Stimulated activated naive CD8-positive, alpha-beta T cell treated with anti-CD3 and anti-CD28 coated beads, Interleukin-15, amount 100 ng/mL, for 72 hours (primary cell): ENCODE measurements at places on chromosomes 5 and 9.

DNA sequence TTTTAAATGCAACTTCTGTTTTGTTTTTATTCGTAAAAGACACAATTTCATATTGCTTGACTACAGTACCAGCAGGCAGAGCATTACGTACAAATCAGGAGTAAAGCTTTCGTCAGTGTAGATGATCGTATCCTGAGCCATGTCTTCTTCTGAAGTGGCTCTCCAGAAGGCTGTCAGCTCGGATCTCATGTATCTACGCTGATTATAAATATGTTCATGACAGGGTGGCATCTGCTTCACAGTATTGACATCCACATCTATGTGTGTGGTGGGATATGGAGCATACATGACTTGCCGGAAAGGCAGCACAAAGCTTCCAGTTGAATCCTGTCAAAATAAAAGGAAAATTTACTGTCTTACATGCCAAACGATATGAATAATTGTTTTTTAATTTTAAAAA, 16.8 kb downstream of the C9orf72 start:
- no peak for DNase-seq

- no peak for DNase-seq
Measured at GRCh38 chr5:82285206-82285605, 7.1 kb upstream of the RPS23 start.

- DNase-seq, result no peak
Measured at GRCh38 chr9:135941288-135941995, 19.7 kb downstream of the UBAC1 start.

DNA sequence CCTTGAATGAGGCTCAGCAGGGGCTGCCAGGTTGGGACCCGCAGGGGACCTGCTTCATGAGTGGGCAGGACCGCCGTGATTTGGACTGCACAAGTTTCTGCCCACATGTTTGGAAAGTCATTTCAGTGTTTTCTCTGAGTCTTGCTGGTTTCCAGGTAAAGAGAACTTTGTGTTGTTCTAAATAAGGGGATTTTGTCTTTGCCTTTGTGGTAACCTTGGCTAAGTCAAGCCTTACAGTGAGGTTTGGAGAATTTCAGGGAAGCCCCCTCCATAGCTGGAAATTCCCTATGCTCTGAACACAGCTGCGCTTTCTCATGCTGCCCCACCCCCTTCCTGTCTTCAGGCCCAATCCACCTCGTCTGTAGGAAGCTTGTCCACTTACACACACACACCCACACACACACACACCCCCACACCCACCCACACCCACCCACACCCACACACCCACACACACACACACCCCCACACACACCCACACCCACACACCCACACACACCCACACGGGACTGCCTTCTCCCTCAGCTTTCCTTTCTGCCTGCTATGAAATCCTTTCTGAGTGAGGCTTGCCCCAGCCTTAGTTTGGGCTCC, 270.1 kb downstream of the HSPA4 start:
- peak; percentile 83 for DNase-seq

GRCh38 chr9:81374459-81375186, 314.7 kb downstream of the TLE1 start:
- DNase-seq, result no peak

DNA sequence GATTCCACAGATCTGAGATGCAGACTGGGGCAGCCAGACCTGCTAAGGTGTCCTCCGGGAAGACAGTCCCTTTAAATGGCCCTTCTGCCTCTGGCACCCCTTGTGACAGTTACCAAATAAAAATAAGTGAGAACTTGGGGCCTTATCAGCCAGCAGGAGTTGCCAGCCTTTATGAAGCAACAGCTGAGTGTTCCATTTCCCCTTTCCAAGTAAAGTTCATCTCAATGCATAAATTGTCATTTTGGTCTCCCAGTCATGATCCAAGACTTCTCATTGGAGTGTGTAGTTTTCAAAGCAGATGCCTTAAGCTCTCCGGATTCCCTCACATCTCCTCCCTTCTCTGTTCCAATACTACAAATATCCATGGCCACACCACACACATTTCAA, 4.1 kb downstream of the PTCH1 start:
- no peak for DNase-seq

GRCh38 chr9:981491-981898, 5.0 kb downstream of the DMRT3 start:
- DNase-seq, result no peak

- no peak for DNase-seq
Measured at GRCh38 chr5:123452401-123452800, 29.2 kb upstream of the CEP120 start.

GRCh38 chr5:109942646-109943045, 252.9 kb downstream of the MAN2A1 start:
- DNase-seq, result no peak

DNA sequence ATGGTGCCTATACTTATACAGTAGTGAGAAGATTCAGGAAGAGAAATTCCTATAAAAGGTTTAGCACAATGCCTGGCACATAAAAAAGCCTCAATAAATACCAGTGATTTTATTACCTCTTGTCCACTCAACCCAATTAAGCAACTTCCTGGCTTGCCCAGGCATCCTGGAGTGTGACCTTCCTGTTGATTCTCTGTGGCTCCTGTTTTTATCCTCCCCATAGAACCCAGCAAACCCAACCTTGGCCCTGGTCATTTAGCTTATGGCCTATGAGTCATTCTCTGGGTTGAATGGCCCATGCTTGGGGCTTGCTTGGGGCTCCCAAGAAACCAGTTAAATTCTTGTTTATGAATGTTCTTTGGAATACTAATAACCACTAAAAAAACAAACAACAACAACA, 21.4 kb upstream of the SPARC start:
- no peak for DNase-seq

DNA sequence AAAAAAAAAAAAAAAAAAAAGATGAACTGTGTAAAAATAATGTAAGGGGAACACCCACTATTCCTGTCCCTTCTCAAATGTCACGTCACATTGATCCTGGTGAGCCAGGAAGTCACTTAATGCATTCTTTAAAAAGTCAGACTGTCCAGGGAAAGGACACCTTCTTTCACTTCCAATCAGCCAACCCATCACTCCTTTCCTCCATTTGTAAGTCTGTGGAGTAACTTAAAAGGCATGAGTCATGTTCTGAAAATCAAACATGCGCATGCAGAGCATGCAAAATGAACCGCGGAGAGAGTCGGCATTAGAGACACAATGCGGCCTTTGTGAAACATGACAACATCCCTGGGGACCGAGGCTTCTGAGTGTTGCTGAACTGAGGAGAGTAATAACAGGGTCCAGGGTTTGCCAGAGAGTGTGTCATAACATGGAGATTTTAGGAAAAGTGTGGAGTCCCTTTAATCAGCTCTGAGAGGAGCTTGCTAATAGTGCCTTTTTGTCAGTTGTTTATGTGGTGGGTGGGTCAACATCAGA, 77.6 kb upstream of the SEMA6A start:
- DNase-seq, result no peak

GRCh38 chr5:143186623-143187022, 216.9 kb downstream of the NR3C1 start:
- DNase-seq, result no peak

DNA sequence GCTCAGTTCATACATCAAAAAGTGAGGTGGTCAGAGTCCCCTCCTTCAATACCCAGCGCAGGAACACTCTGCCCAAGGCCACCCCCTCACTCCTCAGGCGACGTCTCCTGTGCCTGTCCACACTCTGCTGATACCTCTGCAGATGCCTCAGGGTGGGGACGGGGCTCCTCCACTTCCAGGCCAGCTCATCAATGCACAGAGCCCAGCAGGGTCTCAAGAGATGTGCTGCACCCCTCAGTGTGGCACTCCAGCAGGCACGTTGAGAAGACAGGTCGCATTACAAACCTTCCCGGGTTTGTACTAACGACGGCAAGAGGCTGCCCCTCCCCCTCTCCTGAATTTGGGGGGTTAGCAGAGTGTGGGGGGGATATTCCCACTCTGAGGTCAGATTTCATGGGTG, 128.5 kb downstream of the ZNF354C start:
- DNase-seq, result no peak

DNA sequence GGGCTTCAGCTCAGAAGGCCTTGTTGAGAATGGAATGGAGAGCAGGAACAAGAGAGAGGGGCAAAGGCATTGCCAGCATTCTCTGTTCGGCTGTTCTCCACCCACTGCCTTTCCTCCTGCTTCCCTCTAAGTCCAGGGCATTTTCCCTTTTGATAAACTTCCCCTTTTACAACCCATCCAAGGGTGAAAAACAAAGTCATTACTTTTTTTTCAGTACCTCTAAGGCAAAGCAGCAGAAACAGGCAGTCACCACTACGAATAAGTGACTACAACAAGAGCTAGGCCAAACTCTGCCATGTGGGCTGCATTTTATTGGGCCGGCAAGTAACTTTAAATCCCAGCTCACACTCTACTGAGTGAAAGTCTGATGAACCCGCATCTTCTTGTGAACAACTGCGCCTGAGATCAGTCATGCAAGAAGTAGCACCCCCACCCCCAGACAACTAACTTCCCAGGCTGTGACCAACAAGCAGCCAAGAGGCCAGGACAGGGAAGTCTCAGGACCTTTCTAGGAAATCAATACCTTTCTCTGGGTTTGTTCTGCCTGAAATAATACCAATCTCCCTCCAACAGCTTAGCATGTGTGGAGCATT, 13.1 kb downstream of the IL7R start:
- no peak for DNase-seq

DNA sequence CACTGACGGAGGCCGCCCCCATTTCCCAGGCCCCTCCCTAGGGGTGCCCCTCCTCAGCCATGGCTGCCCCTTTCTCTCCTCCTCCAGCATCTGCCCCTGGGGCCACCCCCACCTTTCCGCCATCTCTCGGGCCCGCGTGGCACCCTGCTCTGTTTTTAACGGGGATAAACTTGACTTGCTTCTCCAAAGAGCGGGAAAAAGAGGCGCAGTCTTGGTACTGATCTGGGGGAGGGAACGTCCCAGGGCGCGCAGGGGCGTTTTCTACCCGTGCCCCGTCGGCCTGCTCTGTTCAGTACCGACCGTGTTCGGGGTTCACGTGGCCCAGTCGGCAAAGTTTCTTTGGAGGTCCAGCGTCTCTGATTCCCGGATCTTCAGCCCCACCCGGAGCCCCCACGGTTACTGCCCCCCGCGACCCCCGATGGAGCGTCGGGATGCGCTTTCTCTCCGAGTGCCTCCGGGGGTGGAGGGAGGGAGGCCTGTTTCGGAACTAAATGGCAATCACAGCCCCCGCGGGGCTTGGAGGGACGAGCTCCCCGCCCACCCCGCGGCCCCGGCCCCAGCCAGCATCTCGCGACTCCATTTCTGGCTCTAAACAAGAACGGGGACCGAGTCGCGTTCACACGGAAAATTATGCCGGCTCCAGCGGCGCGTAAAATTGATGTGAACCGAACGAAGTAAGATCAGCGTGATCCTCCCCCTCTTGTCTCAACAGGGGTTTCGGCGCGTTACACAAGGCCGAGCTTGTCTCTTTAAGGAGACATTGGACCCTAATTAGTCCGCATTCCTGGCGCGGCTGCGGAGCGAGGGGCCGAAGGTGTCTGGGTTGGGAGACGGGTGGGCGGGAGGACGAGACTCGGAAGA, 1.1 kb upstream of the TLE4 start:
- peak; percentile 48 for DNase-seq

GRCh38 chr5:154779105-154779504, 23.9 kb downstream of the LARP1 start:
- DNase-seq, result no peak

- DNase-seq, result no peak
Measured at GRCh38 chr5:63439537-63439936, 522.7 kb downstream of the HTR1A start.

GRCh38 chr5:72644296-72644695, 137.1 kb upstream of the ZNF366 start:
- DNase-seq, result no peak
